Non-pigmented ciliary epithelial cell (primary cell): ENCODE measurements at places on chromosomes 1 and 21.

DNA sequence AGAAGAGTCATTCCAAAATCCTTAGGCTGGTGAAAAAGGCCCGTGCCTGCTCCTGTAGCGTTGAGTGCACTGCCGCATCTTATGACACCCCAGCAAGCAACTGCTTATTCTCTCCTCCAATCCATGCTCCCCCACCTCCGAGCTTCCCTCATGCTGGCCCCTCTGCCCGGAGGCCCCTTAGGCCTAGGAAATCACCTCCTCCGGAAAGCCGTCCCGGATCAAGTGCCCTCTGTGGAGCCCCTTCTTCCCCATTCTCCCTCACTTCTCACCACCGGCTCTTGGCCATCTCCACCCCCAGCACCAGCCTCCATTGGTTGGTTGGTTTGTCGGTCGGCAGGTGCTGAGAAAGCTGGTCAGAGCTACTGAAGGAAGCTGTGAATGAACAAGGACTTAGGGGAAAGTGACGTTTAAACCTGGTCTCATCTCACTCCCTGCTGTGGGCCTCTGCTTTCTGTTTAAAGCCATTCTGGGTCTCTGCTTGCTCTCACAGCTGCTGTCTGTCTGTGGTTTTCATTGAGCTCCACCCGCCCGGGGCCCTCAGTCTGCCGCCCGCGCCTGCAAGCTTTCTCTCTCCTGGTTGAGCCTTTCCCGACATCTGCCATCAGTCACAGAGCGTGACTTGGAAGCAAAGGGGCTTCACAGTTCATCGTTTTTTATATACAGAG, 122.2 kb downstream of the KCNN3 start:
- DNase-seq = no peak

DNA sequence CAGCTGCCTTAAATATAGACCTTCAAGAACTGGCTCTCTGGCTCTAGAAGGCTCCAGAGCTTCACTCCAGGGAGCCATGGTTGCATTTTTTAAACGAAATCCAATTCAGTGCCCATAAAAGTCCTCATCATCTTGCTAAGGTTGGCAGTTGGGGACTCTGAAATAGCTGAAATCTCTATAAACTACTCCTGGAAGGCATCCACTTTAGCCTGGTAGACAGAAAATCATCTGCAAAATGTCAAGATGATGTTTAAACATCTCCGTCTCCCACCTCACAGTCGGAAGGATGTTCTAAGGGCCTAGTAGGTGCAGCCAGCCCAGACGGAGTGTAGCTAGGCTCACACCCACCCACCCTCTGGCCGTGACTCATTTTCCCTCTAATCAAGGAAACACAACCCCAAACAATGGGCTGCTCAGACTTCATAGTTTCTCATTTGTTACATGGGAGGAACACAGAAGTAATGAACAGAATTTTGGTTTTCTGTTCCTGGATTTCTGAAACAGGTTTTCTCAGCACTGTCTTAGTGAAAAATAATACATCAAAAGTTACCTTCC, 235.4 kb upstream of the KAZN start:
- no peak for DNase-seq

DNA sequence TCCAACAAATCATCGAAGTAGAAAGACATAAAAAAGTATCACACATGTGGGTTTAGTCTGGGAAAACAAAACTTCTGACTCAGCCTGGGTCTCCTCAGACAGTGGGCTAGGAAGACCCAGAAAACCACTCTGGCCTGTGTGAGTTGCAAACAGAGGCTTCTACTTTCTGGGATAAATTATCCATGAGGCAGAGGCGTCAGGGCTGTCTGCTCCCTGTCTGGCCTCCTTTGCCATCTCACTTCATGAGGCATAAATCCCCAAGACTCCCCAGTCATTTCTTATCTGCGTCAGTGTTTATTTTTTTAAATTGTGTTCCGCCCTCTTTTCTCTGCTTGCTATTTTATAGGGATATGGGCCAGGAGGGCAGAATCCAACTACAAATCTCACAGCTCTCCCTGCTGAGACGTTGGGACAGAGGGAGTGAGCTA, 80.6 kb upstream of the TRABD2B start:
- DNase-seq = no peak

DNA sequence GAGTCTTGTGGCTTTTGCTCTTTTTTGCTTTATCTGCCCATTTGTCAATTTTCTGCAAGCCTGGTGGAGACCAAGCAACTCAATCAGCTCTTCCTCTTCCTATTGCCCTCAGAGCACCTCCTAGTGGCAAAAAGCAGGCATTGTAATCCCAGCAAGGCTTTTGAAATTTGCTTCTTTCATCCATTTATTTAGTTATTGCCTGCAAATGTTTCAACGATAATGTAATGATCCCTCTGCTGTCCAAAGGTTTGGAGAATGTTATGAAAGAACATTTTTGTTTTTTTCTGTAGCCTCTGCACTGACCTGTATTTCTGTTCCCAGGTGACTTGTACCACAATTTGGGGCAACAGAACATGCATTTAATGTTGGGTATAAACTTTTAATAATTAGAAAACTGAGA, 127.8 kb downstream of the GABPA start:
- DNase-seq = no peak

- no peak for DNase-seq
Observed at GRCh38 chr1:44249543-44249942, 36.3 kb downstream of the DMAP1 start.

- DNase-seq = no peak
Observed at GRCh38 chr1:116559304-116559761, 11.5 kb downstream of the CD58 start.

GRCh38 chr21:15124731-15125130, 59.9 kb upstream of the NRIP1 start:
- DNase-seq = no peak

DNA sequence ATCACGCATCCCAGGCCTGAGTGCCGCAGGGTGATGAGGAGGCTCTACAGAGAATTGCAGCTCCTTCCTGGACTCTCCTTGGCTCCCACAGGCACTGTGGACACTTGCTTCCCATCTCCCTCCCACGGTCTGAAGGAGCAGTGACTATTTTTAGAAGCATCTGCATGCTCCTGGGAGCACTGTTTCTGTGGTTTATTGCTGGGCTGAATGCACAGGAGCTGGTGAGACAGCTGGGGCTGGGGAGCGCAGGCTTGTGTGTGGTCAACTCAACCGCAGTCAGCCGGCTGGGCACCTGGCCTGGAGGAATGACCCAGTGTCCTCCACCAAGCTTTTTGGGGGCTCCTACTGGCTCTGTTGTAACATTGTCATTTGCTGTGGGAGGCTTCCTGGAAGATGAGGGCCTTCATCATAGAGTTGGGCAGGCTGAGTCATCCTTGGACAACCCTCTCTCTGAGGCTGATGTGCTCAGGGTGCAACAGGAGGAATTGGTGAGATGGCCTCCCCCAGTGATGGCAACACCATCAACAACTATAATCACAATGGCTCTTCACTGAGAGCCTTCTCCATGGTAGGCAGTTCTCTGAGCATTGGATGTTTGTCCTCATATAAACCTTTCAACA, 1.7 kb downstream of the NFASC start:
- no peak for DNase-seq

DNA sequence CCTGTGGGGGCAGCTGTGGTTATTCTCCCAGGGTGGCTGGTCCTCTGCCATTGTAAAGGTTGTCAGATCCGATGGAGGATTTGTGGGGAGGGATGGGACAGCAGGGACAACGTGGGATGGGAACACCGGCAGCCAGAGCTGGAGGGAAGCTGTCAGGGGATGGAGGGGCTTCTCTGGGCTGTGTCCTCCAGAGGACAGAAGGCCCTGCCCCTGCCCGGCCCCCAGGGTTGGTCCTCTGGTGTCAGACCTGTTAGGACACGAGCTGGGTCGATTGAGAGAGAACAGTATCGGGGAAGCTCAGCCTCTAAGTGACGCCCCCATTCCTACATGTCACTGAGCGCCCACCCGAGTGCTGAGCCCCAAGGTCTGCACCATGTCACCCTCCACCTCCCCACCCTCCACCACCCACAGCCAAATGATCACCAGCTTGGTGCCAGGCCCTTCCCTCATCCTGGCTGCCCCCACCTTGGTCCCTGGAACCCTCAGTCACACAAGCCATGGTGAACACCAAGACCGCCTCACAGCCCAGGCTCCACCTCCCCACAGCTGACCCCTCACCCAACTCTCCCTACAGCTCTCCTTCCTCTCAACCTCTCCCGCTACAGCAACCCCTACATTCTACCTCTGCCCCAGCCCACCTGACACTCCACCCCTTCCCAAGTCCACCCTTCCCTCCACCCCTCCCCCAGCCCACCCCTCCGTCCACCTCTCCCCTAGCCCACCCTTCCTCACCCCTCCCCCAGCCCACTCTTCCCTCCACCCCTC, 244.4 kb downstream of the MATN1 start:
- no peak for DNase-seq

DNA sequence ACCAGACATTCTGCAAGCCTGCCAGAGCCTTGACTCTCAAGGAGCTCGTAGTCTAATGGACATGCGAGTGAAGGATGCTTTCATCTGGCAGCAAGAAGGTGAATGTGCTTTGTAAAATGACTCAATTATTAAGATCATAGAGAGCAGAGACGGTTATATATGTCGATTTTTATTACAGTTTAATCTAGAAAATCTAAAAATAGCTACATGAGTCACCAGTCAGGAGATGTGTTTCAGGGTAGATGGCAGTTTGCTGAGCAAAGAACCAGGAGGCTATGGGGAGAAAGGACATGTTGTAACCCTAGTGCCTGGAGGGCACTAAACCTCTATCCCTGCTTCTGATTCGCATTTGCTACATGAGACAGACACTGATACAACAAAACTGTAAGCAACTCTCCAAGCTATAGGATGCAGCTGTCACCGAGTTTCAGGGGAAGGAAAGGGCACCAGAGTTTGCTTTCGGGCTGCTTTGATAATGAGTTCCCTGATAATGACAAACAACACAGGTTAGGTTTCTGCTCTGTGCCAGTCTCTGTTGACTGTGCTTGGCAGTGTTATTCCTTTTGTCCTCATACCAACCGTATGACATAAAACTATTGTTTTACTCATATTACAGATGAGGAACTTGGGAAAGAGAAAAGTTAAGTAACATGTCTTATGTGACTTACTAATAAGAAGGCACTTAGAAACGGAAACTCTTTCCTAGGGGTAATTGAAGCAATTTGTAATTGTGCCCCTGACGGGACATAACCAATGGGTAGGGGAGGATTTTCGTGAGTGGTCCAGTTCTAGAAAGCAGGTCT, 43.2 kb downstream of the C1orf198 start:
- no peak for DNase-seq

- no peak for DNase-seq
Observed at GRCh38 chr1:221753828-221754188, 11.9 kb upstream of the DUSP10 start.

DNA sequence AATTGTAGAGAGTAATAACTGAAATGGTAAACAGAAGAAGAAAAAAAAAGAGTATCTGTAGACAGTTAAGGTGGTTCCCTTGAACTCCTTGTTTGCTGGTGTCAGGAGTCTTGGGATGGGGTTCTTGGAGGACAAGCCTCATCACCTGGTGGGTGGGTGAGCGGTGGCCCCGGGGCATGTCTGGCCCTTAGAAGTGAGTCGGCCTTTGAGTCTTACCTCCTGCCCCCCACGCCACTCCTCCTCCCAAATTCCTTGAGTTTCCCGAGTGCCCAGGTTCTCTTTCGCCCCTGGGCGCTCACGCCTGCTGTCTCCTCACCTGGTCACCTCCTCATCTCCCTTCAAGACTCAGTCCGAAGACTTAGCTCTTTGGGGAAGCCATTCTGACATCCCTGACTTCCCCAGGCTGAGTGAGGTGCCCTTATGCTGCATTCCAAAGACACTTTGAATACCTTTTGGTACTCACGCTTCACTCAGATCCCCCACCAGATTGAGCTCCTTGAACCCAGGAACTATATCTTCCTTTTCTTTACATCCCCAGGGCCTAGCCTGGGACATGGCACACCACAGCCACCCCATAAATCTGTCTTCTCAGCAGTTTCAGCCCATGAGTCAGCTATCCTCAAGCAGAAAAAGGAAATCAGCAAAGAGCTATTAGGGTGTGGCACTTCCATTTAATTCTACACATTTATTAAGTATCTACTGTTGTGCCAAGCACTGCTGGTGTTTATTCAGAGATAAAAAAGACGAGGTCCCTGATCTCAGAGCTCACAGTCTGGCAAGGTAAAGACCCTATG, 13.5 kb upstream of the IKBKE start:
- DNase-seq = no peak

DNA sequence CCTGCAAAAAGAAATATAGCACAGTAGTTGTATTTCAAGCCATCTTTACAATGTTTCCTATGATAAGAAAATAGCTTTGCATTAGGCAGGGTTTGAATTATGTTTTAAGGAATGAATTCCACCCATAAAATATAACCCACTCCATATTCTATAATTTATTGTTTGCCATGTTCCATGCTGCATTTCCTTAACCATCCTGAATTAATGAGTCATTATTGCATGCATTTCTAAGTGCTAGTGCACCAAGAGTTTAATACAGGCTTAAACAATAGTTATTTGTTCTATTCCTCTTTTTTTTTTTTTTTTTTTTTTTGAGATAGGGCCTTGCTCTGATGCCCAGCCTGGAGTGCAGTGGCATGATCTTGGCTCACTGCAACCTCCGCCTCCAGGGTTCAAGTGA, 45.2 kb downstream of the MIGA1 start:
- no peak for DNase-seq

GRCh38 chr1:198620951-198621824, 17.7 kb upstream of the PTPRC start:
- no peak for DNase-seq

DNA sequence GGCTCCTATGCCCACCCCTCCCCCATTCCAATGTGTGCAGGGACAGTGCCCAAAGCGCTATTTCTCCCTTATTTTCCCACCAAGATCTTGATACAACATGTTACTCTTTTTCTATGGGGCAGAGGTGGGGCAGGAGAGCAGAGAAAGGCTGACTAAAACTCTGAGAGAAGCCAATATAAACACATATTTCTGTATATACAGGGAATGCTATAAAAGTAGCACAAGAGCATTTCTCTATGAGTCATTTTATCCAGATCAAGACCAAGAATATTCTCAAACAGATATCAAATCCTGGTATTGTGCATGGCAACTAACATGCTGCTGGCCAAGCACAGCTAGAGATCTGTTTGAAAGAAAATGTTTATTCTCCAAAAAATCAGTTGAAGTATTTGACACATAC, 7.3 kb downstream of the WDR26 start:
- peak; percentile 36 for DNase-seq

DNA sequence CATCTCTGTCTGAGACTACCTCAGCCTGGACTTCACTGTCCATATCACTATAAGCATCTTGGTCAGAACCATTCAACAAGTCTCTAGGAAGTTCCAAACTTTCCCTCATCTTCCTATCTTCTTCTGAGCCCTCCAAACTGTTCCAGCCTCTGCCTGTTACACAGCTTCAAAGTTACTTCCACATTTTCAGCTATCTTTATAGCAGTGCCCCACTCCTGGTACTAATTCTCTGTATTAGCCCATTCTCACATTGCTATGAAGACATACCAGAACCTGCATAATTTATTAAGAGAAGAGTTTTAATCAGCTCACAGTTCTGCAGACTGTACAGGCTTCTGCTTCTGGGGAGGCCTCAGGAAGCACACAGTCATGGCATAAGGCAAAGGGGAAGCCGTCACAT, 15.7 kb upstream of the DPH5 start:
- no peak for DNase-seq
